ENCODE measurements at places on chromosomes 7 and 10.
A peak's percentile ranks its signal among the peaks of the same experiment; 100 is the strongest.

- no peak overlapping the region for H3K27ac ChIP-seq
- DNase-seq, result no peak
- no peaks in the 10 kb centered on the region for H3K4me1 ChIP-seq
- no peaks in the 10 kb centered on the region for H3K36me3 ChIP-seq
- no peak overlapping the region for H3K4me3 ChIP-seq
- H3K27me3 ChIP-seq, result peaks cover 13% of the 10 kb centered on the region
These were observed 23.0 kb downstream of the SMKR1 start for GRCh38 chr7:129525225-129525862.

DNA sequence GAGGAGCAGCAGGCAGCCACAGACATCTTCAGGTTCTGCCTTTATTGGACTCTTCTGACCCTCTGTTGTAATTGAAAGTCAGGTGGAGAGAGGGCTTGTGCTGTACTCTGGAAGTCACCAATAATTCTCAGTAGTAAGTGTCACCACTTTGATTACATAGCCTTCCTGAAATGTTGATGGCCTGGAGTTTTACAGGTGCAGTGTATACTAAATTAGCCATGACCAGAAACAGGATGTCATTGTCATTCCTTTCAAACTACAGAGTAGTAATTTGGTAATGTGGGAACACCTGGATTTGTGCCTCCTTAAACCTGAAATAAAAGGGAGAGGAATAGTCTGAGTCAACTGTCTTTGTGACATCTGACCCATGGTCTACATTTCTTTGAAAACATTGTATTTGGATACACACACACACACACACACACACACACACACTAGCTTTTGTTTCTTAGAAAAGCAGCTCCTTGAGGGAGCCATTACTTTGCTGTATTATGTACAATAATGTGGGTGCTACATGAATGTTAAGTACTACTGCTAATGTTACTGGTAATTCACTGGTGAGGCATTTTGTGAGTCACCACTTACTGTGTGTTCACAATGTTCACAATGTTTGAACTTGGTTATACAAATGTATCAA lies 19.6 kb downstream of the ARL4A start:
- no peak overlapping the region for H3K27ac ChIP-seq
- no peaks in the 10 kb centered on the region for H3K4me1 ChIP-seq
- no peak overlapping the region for H3K4me3 ChIP-seq
- H3K36me3 ChIP-seq, result no peaks in the 10 kb centered on the region
- no peak for DNase-seq

GRCh38 chr7:44279286-44279685 lies 46.1 kb downstream of the CAMK2B start:
- no peak for DNase-seq
- no peaks in the 10 kb centered on the region for H3K27me3 ChIP-seq
- H3K4me3 ChIP-seq, result no peak overlapping the region
- H3K27ac ChIP-seq, result no peak overlapping the region
- H3K4me1 ChIP-seq, result no peaks in the 10 kb centered on the region
- no peaks in the 10 kb centered on the region for H3K36me3 ChIP-seq

DNA sequence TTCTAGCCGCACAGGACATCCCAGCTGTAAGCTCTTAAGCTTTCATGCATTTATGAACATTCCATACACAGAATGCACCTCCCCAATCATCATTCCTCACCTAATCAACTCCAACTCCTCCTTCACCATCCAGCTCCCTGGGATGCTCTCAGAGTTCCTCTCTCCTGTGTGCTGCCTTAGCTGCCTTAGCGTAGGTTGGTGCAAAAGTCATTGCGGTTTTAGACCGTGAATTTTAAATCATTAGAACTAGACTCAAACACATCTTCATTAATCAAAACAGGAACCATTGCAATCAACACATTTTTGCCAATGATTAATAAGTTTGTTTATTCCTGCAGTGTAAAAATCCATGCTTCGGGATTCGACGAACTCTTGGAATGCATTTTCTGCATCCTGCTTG lies 159.9 kb upstream of the CDCA7L start:
- no peaks in the 10 kb centered on the region for H3K36me3 ChIP-seq
- no peak for DNase-seq
- peaks cover 11% of the 10 kb centered on the region for H3K4me1 ChIP-seq
- no peak overlapping the region for H3K27ac ChIP-seq

DNA sequence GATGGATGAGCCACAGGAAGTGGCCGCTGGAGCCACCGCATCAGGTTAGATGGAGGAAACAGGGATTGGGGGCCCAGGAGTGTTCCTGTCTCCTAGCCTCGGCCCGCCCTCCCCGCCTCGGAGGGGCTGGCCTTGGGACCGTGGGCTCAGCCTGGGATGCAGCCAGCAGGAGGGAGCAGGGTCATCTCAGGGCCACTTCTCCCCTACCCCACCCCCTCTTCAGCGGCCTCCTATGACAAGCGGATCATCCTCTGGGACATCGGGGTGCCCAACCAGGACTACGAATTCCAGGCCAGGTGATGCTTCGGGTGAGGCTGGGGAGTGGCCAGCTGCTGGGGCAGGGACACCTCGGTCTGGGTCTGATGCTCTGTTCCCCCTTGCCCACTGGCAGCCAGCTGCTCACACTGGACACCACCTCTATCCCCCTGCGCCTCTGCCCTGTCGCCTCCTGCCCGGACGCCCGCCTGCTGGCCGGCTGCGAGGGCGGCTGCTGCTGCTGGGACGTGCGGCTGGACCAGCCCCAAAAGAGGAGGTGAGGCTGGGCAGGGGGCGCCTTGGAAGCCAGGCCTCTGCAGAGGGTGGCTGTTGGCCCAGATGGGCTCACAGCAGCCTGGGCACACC lies 4.7 kb downstream of the LRWD1 start:
- no peaks in the 10 kb centered on the region for H3K27me3 ChIP-seq
- H3K4me3 ChIP-seq, result no peak overlapping the region
- H3K4me1 ChIP-seq, result peaks cover 12% of the 10 kb centered on the region
- peaks cover 15% of the 10 kb centered on the region for H3K36me3 ChIP-seq

GRCh38 chr7:93873998-93874574 lies 16.5 kb downstream of the TFPI2 start:
- no peaks in the 10 kb centered on the region for H3K4me1 ChIP-seq
- H3K36me3 ChIP-seq, result no peaks in the 10 kb centered on the region
- DNase-seq, result no peak
- no peaks in the 10 kb centered on the region for H3K27me3 ChIP-seq

- H3K36me3 ChIP-seq, result no peaks in the 10 kb centered on the region
- no peaks in the 10 kb centered on the region for H3K4me1 ChIP-seq
- no peak overlapping the region for H3K4me3 ChIP-seq
- no peak overlapping the region for H3K27ac ChIP-seq
- DNase-seq, result no peak
These were observed 40.0 kb downstream of the ZCCHC24 start for GRCh38 chr10:79405221-79405994.

GRCh38 chr10:100838986-100839385 lies 73.8 kb upstream of the SLF2 start:
- no peaks in the 10 kb centered on the region for H3K36me3 ChIP-seq
- H3K27me3 ChIP-seq, result peaks cover 20% of the 10 kb centered on the region
- no peak overlapping the region for H3K4me3 ChIP-seq
- H3K4me1 ChIP-seq, result no peaks in the 10 kb centered on the region
- no peak overlapping the region for H3K27ac ChIP-seq
- no peak for DNase-seq

DNA sequence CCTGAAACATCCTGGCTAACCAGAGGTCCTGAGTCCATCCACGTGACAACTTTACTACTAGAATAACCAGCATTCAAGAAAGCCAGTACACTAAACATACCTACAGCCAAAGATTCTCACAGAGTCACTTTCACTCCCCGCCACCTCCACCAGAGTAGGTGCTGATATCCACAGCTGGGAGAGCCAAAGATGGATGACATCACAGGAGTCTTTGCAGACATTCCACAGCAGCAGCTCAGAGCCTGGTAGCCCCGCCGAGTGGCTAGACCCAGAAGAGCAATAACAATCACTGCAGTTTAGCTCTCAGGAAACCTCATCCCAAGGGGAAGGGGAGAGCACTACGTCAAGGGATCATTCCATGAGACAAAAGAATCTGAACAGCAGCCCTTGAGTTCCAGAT lies 13.5 kb upstream of the ADAM22 start:
- H3K4me3 ChIP-seq, result no peak overlapping the region
- peaks cover 11% of the 10 kb centered on the region for H3K27me3 ChIP-seq
- no peak overlapping the region for H3K27ac ChIP-seq
- H3K4me1 ChIP-seq, result no peaks in the 10 kb centered on the region
- DNase-seq, result no peak

GRCh38 chr10:1003884-1004670 lies 15.8 kb downstream of the GTPBP4 start:
- H3K27me3 ChIP-seq, result no peaks in the 10 kb centered on the region
- DNase-seq, result no peak
- H3K27ac ChIP-seq, result peak overlapping the region; percentile 56
- H3K4me1 ChIP-seq, result peaks cover 7% of the 10 kb centered on the region
- no peak overlapping the region for H3K4me3 ChIP-seq
